ENCODE measurements at places on chromosomes 3 and 15. TPM values are rescaled to one million over a fixed set of nuclear protein-coding genes. Genes with fewer than 3 reads are reported as not detected.

CDAN1 gene
- 32.5 TPM for total RNA-seq

GRCh38 chr15:79034284-79034683 lies 56.3 kb downstream of the RASGRF1 start:
- DNase-seq = no peak

DNA sequence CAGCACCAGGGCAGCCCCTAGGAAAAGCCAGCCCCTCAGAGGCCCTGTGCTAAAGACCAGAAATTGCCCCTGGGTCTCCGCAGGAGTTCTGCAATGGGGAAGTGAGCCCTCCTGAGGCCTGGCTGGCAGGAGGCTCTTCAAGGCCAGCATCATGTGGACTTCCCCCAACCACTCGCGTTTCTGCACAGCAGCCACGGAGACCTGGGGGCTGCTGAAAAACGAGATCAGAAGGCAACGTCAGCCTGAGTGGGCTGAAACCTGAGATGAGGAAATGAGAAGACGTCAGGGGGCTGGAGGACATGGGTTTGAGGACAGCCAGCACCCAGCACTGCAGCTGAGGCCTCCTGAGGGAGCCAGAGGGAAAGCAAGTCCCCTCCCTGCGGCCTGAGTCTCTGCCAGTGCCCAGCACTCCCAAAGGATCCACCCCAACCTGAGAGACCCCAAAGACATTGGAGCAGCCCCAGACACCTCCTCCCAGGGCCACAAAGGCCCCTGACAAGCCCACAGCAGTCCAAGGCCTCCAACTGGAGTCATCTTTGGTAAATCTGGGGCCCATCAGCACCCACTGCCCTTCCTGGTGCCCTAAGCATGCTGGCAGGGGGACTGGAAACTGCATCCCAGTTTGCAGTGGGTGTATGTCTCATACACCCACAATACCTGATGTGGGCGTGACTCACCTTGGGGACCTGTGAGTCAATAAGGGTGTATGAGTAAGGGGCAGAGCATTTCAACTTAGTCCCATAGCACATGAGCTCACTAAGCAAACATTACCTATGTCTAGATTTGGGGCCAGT lies 29.2 kb upstream of the CYP11A1 start:
- DNase-seq = peak; percentile 98

GRCh38 chr3:123092243-123092642 lies 25.4 kb downstream of the PDIA5 start:
- DNase-seq = no peak

DNA sequence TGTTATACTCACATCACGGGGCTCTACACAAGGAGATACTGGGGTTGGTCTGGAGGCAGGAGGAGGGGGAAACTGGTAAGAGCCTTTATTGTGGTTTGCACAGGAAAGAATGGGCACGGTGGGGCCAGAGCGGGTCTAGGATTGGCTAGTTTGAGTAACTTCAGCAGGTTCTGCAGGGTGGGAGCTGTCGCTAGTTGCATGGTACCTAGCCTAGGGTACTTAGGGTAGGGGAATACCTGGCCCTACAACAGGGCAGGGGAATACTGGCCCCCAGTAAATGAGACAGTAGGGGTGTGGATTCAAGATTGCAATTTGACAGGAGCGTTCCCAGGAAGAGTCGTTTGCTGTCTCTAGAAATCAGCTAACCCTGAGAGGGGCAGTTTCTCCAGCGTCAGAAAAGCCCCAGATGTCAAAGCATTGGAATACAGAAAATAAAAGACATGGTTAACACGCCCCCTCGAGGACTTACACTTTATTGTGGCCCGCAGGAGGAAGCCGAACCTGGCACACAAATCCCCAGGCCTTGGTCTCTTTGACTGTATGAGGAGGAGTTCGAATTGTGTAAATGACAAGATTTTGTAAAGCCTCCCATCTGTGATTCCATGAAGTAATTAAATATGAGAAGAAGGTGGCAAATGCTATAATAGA lies 32.0 kb downstream of the ST8SIA2 start:
- no peak for DNase-seq

Measured in PC-3 (cell line).